ENCODE measurements at places on chromosomes 7 and 10.

GRCh38 chr7:24517166-24517565, 56.1 kb upstream of the PALS2 start:
- no peak for DNase-seq

GRCh38 chr7:142870566-142871259, 14.8 kb downstream of the TRPV6 start:
- DNase-seq: no peak

DNA sequence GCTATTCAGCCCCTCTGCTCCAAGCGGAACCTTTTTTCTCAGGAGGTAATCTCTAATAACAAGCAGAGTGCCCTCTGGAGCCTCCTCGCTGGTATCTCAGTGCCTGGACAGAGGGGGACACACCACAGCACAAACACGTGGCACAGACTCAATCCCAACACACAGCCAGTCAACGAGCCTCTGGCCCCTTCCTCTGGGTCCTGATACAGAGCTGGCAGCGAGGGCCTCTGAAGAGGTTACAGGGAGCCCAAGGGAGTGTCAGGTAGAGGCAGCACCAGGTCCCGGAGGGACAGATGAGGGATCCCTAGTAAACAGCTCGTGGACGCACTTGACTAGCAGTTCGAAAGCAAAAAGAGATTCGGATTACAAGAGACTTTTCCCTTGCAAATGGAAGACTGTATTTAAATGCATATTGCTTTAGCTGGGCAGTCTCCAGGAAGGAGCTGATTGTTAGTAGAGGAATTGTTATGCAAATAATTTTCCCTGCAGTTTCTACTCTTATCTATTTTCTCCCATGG, 14.1 kb downstream of the CXCL12 start:
- no peak for DNase-seq

DNA sequence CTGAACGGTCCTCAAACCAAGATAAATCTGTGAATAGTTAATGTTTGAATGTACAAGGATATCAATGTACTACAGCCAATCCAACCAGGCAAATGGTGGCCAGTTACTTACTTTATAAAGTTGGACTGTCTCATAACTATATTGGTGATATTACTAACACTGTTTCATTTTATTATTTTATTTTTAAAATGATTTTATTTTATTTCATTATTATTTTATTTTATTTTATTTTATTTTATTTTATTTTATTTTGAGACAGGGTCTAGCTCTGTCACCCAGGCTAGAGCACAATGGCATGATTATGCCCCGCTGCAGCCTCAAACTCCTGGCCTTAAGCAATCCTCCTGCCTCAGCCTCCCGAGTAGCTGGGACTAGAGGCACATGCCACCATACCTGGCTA, 6.8 kb downstream of the IL15RA start:
- no peak for DNase-seq

GRCh38 chr7:27775782-27776181, 35.8 kb downstream of the TAX1BP1 start:
- no peak for DNase-seq

GRCh38 chr7:17677408-17677807, 262.9 kb downstream of the SNX13 start:
- no peak for DNase-seq

DNA sequence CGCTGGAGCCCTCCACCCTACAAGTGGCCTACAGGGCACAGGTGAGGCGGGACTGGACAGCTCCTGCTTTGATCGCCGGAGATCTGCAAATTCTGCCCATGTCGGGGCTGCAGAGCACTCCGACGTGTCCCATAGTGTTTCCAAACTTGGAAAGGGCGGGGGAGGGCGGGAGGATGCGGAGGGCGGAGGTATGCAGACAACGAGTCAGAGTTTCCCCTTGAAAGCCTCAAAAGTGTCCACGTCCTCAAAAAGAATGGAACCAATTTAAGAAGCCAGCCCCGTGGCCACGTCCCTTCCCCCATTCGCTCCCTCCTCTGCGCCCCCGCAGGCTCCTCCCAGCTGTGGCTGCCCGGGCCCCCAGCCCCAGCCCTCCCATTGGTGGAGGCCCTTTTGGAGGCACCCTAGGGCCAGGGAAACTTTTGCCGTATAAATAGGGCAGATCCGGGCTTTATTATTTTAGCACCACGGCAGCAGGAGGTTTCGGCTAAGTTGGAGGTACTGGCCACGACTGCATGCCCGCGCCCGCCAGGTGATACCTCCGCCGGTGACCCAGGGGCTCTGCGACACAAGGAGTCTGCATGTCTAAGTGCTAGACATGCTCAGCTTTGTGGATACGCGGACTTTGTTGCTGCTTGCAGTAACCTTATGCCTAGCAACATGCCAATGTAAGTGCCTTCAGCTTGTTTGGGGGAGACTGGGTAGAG, at the start of gene COL1A2:
Gene COL1A2, plus strand, starts transcription at position 459 of the 704 bp plus-strand sequence. Its CDS starts 137 bp downstream, at position 596.
- DNase-seq: no peak

DNA sequence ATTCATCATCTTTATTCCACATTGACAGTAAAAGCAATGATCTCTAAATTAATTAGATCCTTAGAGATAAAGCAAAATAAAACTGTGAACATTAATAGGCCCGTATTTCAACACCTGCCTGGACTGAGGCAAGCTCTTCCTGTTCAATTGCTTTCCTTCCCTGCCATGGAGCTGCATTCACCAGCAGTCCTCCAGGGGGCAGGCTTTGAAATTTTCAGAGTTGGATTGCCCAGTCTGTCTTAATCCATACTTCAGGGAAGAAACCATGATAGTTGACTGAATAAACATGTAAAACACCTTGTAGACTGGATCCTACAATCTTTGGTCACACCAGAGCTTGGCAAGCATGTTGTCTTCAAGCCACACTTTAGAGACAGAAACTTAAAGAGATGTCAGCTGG, 936.6 kb downstream of the NRG3 start:
- no peak for DNase-seq

- no peak for DNase-seq
Observed at GRCh38 chr7:117931314-117931713, 58.1 kb upstream of the CTTNBP2 start.

GRCh38 chr10:1563028-1563427, 174.3 kb downstream of the ADARB2 start:
- no peak for DNase-seq

DNA sequence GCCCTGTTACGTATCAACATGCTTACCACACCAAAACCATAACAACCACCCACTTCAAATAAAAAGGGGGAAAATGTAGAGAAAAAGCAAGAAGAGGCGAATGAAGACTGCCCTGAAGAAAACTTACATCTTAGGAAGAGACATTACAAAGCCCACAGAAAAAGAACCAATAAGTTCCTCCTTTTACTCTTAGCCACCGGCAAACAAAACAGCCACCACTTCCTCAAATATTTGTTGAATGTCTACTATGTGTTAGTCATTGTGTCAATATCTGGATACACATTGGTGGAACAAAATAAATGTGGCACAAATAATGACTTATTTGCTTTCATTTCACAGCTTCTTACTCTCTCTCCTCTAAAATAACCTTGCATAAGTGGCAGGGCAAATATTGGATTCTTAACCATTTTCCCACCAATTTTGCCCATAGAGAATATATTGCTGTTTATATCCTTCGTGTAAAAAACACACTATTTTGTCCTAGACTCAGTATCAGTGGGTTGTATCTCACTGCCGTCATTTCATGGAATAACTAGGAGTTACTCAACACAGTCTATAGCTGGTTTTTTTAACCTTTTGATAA, 106.8 kb downstream of the ANK3 start:
- no peak for DNase-seq

- DNase-seq: no peak
Observed at GRCh38 chr10:88097092-88097516, 233.7 kb downstream of the PTEN start.

- DNase-seq: no peak
Observed at GRCh38 chr7:74084722-74085578, 1.3 kb downstream of the LIMK1 start.

DNA sequence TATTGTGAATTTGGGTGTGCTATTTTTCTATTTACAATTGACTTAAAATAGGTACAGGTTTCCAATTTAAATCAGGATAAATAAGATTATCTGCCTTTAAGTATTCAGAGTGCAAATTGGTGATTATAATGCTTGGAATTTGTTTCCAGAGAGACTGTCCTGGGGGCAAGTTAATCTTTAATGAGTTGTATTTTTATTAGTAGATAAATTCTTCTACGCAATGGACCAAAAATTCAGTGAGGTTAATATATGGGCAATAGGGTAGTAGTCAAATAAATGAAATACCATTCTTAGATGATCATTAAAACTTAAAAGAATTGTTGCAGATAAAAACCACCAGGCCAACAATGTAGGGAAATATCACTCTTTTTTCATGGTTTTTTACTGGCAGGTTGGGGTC, 3.4 kb downstream of the BICC1 start:
- DNase-seq: no peak

DNA sequence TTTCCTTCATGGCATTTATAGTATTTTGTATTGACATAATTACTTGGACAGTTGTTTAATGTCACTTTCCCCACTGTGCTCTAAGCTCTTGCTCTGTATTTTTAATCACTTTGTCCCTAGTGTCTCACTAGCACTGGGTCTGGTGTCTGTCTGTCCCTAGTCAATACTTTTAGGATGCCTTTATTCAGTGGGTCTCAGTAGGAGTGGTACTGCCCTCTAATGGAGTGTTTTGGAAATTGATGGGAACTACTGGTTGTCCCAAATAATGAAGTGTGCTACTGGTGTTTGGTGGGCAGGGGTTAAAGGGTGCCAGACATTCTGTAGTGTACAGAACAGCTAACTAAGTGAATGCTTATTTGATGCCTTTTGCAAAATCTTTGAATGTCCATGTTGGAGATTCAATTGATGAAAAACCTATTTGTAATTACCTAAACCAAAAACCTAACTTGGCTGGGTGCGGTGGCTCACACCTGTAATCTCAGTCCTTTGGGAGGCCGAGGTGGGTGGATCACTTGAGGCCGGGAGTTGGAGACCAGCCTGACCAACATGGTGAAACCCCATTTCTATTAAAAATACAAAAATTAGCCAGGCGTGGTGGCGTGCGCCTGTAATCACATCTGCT, 33.3 kb downstream of the CDK14 start:
- DNase-seq: no peak

DNA sequence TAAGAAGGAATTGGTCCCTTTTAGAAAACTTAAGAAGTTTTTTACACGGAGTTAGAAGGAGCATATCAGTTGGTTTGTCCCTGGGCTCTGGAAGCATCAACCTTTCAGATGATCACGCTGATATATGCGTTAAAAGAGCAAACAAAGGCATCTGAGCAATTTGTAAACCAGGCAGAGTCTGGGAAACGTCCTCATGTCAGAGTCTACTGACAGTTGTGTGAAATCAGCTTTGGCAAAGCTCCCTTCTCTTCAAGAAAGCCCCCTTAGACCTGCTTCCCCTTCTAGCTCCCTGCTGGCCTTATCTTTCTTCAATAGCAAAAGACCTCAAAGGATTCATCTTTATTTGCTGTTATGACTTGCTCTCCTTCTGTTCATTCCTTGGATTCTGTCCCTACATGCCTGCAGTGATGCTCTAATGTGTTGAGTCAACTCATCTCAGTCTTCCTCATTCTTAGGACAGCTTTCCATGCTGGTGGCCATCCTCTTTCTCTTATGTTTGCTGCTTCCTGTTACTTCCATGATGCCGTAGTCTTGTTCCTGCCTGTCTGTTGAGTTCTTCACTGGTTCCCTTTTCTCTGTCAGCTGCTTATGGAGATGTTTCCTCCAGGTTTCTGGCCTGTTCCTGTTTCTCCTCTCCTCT, 106.5 kb upstream of the BMPER start:
- no peak for DNase-seq

DNA sequence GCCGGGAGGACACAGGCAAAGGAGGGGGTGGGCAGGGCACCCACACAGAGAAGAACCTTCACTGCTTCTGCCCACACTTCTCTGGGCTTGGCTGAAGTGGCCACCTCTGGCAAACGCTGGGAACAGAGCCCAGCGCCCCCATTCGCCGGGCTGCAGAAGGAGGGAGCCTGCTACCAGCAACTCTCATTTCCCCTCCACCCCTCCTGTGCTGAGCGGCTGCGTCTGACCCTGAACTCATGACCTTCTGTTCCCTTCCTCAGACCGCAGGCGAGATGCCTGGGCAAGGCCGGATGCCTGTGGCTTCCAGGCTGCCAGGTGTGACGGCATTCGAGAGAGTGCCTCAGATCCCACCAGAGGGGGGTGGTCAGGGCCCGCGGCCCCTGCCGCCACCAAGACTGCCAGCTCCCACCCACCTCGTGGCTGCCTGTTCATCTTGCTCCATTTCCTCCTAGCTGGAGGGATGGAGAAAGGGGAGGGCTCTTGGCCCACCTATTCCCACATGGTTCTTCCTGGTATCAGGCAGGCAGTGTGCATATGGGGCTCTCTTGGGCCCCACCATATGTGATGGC, 19.8 kb downstream of the DNAJB12 start:
- DNase-seq: peak; percentile 65

DNA sequence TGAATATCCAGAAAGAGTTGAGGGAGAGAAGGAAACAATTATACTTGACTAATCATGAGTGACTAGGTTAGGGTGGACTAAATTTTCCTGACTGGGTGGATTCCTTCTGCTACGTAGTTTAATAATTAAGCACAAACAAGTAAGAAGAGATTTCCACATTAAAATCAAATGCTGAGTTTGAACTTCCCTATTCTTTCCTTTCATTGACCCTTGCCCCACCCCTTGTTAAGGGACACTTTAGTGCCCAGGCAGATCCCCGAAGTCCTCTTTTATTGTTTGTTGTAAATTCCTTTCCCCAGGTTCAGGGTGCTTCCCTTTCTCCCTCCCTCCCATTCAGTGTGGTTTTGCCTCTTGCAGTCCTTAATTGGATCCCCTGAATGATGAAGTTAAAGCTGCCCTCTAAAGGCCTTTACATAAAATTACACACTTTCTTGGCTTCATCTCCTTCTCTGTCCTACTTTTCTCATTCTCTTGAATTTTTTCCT, 8.8 kb upstream of the SPAM1 start:
- DNase-seq: no peak

GRCh38 chr7:137302081-137302480, 41.5 kb downstream of the PTN start:
- DNase-seq: no peak

DNA sequence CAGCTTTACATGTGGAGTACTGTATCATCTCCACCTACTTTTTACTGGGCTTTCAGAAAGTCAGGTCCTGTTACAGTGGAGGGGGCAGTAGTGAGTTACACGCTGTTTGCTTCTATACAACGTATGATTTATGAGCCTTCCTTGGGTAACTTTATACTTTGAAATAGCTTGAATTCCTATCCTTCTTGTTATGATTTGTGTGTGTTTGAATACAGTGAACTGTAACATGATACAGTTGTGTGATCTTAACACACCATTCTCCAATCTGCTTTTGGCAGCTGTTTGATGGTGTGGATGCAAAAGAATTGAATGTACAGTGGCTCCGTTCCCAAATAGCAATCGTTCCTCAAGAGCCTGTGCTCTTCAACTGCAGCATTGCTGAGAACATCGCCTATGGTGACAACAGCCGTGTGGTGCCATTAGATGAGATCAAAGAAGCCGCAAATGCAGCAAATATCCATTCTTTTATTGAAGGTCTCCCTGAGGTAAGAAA, 41.7 kb downstream of the SP8 start:
- DNase-seq: no peak

DNA sequence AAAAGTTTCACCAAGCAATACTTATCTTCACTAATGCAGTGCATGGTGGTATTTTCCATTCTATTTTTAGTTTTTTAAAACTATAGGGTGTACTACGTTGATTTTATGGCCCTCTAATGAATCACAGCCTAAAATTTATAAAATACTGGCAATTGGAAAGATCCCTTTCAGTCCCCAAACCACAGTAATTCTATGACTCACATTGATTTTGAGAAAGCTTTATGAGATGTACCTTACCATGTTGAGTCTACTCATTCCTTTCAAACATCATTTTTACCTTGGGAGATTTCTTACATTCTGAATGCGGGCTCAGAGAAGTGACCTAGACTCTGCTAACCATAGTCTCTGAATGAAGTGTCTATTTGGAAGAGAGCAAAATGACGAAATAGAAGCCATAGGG, 141.6 kb downstream of the GPR85 start:
- DNase-seq: no peak

Measured in stimulated activated CD4-positive, alpha-beta T cell treated with anti-CD3 and anti-CD28 coated beads, Interleukin-4, amount 100 ng/mL, for 4 hours (primary cell).